Endothelial cell of umbilical vein (primary cell): ENCODE measurements at places on chromosomes 3 and 15.
A peak's percentile ranks its signal among the peaks of the same experiment; 100 is the strongest.

DNA sequence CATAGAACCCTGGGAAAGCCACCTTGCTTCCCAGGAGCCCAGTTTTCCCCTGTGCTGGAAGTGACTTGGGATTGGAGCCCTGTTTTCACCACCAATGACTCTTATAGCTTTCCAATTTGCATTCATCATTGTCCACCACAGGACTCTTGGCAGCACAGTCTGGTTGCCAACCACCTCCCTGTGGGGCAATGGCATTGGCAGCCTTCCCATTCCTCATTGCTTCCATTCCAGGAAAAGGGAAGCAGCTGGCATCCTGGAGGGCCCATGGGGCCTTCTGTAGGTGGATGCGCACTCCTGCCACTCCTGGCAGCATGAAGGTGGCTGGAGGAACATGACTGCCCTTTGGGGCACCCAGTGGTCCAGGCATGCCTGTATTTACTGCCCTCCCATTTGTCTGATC lies 57.7 kb downstream of the FEM1B start:
- peak; percentile 59 for DNase-seq

- DNase-seq: peak; percentile 50
Measured at GRCh38 chr15:69305204-69305931, 6.7 kb downstream of the PAQR5 start.

DNA sequence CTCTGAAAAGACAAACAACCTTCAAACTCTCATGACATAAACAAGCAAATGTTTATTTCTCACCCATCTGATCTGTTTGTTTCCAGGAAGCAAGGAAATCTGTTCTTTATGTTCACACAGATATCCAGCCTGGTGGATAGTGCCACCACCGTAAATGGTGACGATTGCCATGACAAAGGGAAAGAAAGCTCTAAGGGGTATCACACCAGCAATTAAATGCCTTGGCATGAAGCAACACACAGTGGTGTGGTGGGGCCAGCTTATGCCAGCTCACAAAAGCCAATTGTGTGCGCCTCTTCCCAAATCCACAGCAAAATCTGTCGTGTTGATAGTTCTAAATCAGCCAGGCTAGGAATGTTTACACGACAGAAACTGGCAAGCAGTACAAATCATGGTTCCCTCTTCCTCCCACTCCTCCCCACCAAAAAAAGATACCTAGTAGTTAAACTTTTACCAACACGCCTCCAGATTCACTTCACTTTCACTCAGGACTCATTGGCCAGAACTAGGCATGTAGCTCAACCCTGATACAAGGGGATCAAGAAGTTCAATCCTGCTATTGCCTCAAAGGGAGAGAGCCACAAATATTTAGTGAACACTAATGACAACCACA lies 189.2 kb upstream of the SLCO3A1 start:
- DNase-seq: no peak

DNA sequence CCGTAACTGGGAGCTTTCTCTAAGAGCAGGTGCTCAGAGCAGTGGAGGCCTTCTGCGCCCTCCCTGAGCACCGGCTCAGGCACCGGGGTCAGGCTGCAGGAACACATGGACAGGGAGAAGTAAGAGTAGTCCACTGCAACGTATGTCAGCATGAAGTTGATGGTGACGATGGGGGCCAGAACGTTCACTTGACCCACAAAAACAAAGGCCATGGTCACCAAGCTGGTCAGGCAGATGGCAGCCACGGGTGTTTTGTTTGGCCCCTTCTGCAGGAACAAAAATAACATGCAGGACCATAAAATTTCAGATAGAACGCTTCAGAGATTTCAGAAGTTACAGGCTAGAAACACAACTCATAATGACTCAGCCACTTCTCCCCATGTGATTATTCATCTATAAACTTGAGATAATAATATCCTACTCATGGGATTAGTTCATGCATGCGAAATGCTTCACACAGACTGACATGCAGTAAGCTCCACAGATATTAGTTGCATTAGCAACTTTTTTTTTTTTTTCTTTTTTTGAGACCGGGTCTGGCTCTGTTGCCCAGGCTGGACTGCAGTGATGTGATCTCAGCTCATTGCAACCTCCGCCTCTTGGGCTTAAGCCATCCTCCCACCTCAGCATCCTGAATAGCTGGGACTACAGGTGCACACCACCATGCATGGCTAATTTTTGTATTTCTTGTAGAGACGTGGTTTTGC lies 52.2 kb upstream of the HEG1 start:
- peak; percentile 46 for DNase-seq

DNA sequence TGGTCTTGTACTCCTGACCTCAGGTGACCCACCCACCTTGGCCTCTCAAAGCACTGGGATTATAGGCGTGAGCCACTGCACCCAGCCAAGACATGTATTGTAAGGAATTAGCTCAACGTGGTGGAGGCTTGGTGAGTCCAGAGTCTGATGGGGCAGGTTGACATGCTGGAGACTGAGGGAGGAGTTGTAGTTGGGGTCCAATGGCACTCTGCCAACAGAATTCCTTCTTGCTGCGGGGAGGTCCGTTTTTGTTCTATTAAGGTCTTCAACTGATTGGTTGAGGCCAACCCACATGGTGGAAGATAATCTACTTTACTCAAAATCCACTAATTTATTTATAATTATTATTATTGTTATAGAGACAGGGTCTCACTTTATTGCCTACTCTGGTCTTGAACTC lies 30.1 kb downstream of the PLA2G4D start:
- DNase-seq: no peak

GRCh38 chr3:32447865-32448400 lies 54.7 kb downstream of the CMTM6 start:
- DNase-seq: no peak

GRCh38 chr15:71133747-71134472 lies 18.6 kb downstream of the THSD4 start:
- DNase-seq: no peak

- DNase-seq: no peak
Measured at GRCh38 chr3:167167491-167167890, 212.6 kb downstream of the ZBBX start.

GRCh38 chr3:188914552-188914951 lies 257.2 kb upstream of the TPRG1 start:
- peak; percentile 63 for DNase-seq

GRCh38 chr3:181458857-181459256 lies 252.9 kb upstream of the SOX2 start:
- no peak for DNase-seq

DNA sequence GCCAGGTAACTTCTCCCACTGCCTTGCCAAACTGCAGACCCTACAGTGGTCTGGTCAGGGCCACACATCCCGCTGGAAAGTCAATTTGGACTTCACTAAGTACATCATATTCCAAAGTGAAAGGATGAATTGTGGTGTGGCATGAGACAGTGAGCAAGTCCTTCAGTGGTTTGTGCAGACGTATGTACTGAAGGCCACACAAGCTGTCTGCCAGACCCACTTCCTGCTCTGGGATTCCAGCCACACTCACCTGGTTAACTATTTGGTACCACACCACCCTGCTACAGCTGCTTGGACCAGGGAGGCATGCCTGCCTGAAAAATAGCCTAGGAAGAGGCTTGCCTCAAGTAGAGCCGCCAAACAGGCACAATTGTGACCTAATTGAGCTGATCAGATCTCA lies 94.1 kb upstream of the STRIT1 start:
- no peak for DNase-seq

- DNase-seq: no peak
Measured at GRCh38 chr3:152176241-152176640, 92.5 kb upstream of the MBNL1 start.

DNA sequence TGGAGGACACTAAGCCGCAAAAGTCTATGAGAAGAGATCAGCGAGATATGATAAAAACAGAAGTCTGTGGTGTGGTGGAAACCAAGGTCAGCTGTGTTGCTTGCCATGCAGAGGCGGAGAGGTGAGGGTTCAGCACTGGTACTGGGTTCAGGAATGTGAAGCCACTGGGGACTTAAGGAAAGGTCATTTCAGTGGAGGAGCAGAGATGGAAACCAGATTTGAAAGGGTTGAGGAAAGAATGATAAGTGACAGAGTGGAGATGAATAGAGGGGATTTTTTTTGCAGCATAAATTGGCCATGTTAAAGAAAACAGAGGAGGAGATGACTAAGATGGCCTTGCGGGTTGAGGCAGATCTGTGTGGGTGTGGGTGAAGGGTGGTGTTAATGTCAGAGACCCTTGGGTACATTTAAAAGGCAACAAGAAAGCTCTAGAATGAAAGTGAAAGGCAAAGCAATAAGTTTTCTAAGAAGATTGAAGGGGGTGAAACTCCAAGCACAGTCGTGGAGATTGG lies 265.5 kb downstream of the ADAMTSL3 start:
- no peak for DNase-seq

DNA sequence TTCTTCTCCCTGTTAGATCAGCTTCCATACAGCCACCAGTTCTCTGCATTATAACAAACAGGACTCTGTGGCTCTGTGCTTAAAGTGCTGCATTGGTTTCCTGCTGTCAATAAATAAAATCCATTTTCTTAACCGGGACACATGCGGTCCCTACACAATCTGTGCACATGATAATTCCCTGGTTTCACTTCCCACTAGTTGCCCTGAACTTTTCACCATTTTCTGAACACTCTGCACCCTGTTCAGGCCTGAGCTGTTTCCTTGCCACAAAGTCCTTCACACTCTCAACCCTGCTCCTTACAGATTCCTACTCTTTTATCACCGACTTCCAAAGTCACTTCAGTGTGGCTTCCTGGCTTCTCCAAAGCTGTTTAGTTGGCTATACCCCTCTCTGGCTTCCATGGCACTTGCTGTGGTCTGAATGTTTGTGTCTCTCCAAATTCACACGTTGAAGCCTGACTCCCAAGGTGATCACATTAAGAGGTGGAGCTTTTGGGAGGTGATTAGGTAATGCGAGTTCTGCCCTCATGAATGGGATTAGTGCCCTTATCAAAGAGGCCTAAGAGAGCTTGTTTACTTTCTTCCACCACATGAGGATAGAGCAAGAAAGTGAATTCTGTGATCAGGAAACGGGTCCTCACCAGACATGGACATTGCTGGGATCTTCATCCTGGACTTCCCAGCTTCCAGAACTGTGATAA lies 233.4 kb downstream of the CHST2 start:
- peak; percentile 17 for DNase-seq

- no peak for DNase-seq
Measured at GRCh38 chr15:48604567-48604966, 40.9 kb downstream of the FBN1 start.

GRCh38 chr3:171396048-171396447 lies 64.2 kb downstream of the TNIK start:
- DNase-seq: peak; percentile 81

GRCh38 chr15:27237319-27237939 lies 266.4 kb downstream of the GABRG3 start:
- no peak for DNase-seq

DNA sequence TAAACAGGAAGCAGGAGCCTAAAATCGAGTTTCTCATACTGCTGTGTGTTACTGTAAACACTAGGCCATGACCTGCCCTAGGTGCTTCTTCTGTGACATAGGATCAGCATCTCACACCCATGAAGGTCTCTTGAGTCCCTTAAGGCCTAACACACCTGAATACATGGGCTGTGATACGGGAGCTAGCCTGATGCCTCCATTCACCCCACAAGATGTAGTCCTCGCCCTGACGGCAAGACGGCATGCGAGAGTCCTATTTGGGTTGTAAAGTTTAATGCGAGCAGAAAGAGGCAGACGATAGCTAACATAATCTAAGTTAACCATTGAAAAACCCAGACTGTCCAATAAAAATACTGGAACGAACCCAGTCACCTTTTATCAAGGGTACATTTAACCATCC lies 241.1 kb upstream of the ICE2 start:
- DNase-seq: no peak

GRCh38 chr3:151387842-151388241 lies 3.3 kb upstream of the P2RY12 start:
- DNase-seq: no peak

DNA sequence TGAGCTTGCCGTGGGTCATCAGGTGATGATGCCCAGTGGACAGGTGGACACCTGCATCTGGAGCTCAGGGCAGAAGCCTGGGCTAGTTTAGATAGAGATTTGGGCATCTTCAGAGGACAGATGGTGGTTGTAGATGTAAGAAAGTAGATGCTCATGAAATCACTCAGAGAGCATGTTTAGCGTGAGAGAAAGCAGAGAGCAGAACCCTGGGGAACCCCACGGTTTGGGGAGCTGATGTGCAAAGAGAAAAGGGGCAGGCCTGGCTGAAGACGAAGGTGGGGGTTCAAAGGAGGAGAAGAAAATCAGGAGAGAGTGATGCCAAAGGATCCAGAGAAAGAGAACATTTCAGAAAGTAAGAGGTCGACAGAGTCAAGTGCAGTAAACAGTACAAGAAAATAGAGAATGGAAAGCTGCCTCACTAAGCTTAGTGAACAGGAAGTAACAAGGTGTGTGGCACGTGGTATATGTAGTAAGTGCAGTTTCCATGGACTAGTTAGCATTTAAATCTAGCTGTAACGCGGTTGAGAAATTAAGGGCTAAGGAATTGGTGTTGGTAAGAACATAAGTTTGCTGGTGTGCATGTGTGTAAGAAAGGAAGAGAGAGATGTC lies 13.5 kb downstream of the TIGIT start:
- no peak for DNase-seq

DNA sequence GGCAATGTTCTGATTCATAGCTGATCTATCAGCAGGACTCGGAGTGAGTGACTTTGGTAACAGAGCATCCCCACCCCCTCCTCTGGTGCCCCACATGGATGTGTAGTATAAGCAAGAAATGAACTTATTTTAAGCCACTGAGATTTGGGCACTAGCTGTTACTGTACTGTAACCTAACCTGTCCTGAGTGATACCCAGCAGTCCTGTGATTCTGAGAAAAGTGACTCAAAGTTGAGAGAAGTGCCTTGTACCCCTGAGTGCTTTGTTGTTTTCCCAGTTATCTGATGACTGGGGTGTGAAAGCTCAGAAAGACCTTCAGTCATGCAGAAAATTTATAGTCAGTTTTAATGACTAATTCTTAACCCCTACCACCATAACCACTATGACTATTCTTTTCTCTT lies 439.9 kb upstream of the RBMS3 start:
- no peak for DNase-seq

DNA sequence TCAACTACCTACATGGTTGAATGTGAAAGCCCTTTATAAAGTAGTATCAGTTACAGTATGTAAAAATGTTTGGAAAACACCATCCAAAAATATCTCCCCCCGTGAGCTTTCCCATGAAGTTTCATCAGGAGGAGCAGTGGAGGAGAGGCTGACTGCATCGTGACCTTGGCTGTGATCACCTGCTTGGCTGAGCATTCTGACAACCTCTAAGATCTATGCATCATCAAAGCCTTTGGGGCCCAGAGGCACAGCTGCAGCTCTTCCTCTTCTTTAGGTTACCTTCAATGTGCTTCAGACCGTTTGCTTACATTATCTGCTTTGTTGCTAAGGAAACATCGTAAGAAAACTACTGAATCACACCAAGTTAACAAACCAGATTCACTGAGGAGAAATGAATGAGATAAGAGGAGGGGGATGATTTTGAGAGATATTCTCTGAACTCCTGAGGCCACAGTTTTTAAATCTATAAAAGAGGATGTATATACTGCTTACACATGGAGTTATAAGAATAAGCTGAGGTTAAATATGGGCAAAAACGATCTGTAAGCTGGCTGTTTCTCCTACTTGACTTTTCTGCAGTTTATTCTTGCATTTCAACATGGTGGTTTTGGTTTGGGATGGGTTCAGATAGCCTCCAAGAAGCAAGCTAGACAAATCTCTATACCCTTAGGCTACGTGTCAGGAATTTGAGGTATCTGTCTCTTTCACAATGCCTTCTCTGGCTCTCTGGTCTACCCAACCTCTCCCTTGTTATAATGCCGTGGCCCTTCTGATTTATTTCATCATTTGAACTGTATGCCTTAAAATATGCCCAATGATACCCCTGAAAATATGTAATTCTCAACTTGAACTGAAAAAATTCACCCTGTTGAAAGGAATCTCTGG lies 4.0 kb downstream of the GCSAM start:
- no peak for DNase-seq

GRCh38 chr3:94616833-94617232 lies 554.0 kb downstream of the NSUN3 start:
- no peak for DNase-seq
